ENCODE measurements at places on chromosomes 4 and X.
A peak's percentile ranks its signal among the peaks of the same experiment; 100 is the strongest.

DNA sequence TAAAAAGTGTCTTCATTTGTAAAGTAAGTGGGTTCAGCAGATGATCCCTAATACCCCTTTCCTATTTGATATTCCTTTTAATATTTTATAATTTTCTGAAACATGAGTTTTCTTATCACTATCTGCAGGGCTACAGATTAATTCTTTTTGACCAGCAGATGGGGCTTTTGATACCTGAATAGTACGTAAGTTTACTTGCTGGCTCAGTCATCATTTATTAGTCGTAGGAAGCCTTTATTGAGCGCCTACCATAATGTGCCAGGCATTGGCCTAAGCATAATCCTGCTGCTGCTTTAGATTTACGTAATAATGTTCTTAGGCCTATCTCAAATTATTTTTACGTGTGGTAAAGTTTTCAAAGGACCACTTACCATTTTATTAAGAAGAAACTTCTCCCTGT, 33.1 kb downstream of the OSTC start:
- peak; percentile 64 for DNase-seq

DNA sequence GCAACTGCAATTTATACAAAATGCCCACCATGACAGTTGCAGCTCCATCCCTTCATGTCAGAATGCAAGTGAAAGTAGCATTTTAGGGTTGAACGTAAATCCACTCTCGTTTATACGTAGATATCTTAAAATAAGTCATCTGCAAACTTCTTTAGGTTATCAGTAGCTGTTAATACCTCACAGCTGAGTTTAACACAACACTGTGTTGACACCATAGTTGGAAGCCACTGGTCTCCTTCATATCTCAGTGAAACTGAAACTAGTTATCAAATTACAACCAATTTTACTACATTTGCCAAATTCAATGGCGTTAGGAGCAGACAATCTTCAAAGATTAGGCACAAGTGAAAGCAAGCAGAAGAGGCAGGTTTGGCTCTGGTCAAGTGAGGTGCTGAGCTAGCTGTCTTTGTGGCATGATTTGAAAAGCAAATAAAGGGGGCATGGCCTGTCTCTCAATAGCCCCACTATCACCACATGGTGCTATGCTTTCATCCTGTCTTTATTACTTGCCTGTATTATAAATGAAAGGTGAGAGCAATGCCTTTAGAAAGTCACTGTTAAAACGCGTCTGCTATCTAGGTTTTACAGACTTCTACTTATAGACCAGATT, 12.3 kb downstream of the PPP3CA start:
- peak; percentile 51 for DNase-seq

- no peak for DNase-seq
These were observed 127.6 kb upstream of the RBPJ start for GRCh38 chr4:26192899-26193869.

GRCh38 chr4:74282926-74283325, 25.3 kb upstream of the EPGN start:
- no peak for DNase-seq

GRCh38 chr4:183394166-183394951, 50.1 kb upstream of the CDKN2AIP start:
- no peak for DNase-seq

Data from iris pigment epithelial cell (primary cell).